ENCODE measurements at places on chromosomes 6 and 20.

GRCh38 chr6:39568896-39569295 lies 156.3 kb downstream of the KIF6 start:
- no peak for DNase-seq

DNA sequence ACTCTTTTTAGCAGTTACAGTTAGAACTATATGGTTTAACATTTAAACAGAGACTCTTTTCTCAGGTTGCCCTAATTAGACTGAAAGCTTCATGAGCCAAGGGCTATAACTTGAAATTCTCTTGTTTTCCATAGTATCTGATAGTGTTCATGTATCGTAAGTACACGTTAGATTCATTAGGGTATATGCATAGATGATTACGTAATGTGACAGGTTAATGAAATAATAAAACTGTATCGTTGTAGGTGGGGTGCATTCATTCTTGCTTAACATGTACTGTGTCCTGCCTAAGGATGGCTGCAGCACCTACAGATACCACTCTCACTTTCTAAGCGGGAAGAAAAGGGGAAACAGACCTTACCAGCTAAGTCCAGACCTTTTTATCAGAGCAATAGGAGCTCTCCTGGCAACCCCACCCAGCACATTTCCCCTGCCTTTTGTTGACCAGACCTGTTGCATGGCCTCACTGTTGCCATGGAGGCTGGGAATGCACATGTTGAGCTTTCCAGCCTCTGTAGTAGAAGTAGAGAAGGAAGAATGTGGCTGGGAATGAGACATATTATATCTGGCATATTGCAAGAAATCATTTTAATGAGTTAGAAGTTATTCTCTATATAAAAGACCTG lies 83.0 kb downstream of the MAP3K4 start:
- no peak for DNase-seq

DNA sequence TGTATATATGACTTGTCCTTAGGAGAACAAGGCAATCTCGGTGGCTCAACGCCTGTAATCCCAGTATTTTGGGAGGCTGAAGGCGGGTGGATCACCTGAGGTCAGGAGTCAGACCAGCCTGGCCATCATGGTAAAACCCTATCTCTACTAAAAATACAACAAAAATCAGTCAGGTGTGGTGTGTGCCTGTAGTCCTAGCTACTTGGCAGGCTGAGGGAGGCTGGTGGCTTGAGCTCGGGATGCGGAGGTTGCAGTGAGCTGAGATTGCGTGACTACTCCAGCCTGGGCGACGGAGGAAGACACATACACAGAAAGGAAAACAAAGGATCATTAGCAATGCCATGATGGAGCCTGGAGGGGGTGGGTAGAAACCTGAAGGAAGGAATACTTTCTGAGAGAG lies 166.6 kb upstream of the RREB1 start:
- DNase-seq = no peak

- DNase-seq = no peak
These were observed 30.0 kb upstream of the RALY start for GRCh38 chr20:33963751-33964150.

DNA sequence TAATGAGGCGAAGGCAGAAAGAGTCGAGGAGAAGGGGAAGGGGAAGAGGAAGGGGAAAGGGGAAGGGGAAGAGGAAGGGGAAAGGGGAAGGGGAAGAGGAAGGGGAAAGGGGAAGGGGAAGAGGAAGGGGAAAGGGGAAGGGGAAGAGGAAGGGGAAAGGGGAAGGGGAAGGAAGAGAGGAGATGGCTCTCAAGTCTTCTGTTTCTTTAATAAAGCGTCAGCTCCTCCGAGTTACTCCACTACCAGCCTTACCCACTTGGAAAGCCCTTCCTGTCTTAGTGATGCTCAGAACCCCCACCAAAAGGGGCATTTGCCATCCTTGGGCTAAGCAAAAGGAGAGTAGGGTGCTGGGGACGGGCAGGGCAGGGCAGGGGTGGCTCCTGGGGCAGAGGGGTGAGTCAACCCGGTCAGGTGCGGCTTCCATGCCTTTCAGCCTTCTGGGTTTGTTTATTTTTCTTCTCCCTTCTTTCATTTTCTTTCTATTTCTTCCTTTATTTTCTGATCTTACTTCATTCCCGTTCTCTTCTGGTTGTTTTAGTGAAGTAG lies 476 bp upstream of the CLIC5 start:
- DNase-seq = no peak

DNA sequence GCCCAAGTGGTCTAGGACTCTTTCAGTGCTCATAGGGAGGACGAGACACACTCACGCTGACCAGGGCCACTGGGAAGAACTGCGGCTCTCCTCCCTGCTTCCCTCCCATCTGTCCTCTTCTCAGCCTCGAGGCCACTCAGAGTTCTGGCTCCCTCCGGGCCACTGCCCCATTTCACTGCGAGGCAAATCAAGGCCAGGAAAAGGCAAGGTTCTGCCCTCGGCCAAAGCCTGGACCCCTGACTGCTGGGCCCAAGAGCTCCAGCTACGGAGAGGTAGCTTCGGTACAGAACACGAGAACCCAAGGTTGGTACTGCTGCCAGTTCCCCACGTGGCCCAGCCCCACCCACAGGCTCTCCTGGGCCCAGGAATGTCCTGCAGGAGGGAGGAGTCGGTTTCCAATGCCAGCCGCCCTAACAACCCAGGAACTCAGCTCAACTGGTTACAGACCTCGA lies 14.7 kb downstream of the PI16 start:
- DNase-seq = no peak

GRCh38 chr6:114430534-114431124 lies 87.8 kb upstream of the HS3ST5 start:
- no peak for DNase-seq

DNA sequence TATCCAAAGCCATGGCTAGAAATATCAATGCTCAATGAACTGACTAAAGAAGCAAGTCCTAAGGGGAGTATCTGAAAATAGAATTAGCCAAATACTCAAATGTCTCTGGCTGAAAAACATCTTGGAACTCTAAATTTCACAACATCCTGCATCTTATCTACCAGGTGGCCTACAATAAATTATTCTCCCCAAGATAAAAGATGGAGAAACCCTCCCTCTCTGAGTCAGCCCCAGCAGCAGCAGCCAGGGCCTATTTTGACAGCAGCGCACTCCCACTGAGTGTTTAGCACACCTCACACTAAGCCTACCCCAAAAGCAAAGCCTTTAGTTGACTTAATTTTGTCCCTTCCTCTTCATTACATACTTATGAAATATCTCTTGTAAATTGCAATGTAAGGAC lies 5.9 kb downstream of the CALHM6 start:
- no peak for DNase-seq

DNA sequence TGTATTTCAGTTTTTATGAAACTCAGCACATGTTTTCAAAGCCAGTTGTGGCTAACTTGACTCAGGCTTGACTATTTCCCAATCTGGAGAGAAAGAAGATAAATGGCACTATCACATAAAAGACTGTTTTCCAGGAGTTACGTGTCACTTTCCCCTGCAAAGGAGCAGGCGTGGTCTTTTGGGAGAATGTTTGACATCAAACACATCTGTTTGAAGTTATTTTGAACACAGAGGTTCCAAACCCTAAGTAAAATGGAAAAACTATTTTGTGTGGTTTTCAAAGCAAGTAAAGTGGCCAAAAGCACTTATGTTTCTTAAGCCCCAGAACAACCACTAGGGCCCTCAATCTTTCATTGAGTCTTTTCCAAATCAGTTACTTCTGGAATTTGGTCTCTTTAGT lies 89.7 kb downstream of the FOXF2 start:
- DNase-seq = no peak

DNA sequence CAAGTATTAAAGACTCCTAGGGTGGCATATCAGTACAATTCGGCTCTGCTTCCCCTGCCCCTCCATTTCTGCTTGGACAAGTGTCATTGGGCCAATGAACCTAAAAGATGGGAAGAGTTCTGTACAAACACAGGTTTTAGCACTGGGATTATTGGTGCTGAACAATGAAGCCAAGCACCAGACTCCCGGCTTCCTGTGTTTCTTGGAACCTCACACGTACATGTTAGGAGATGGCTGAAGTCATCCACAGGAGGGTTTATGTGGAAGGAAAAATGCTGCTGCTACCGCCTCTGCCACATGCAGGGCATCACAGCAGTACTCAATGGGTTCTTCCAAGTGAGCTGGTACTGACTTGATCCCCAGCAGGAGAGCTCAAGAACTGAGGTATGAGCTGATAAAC lies 49.7 kb downstream of the TNFRSF21 start:
- no peak for DNase-seq

GRCh38 chr6:148239215-148239614 lies 103.4 kb upstream of the SASH1 start:
- DNase-seq = no peak

DNA sequence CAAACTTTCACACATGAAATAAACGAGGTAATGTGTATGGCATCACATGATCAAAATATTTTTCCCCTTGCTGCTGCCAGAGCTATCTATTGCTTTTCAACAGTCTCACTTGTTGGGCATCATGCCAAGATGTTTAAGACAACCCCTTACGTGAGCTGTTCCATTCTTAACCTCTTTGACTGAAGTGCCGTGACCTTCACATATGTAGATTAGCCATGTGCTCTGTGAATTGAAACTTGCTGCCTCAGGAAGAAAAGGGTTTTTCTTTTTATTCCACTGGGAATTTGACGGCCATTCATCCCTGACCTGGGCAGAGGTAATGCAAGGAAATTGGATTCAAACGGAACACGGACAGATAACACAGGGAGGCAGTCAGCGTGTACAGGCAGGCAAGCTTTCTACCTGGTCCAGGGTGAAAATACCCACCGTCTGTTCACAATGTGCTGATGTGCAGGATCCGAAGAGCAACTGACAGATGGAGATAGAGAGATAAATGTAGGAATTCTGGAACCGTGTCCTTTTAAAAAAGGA lies 14.2 kb downstream of the ARID1B start:
- no peak for DNase-seq

DNA sequence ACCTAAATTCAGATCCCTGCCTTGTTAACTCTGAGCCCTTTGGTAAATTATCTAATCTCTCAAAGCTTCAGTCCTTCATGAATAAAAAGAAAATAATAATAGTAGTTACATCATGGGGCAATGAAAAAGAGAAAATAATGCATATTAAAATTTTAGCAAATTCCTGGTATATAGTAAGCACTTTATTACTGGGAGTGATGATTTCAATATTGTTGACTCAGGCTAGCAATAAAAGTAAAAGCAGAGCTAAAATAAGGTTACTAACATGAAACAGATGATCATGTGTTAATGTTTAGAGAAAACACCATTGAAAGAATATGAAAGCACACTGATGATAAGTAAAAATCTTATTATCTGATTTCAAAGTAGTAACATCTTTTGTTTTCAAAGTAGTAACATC lies 13.6 kb downstream of the GINS1 start:
- DNase-seq = no peak

DNA sequence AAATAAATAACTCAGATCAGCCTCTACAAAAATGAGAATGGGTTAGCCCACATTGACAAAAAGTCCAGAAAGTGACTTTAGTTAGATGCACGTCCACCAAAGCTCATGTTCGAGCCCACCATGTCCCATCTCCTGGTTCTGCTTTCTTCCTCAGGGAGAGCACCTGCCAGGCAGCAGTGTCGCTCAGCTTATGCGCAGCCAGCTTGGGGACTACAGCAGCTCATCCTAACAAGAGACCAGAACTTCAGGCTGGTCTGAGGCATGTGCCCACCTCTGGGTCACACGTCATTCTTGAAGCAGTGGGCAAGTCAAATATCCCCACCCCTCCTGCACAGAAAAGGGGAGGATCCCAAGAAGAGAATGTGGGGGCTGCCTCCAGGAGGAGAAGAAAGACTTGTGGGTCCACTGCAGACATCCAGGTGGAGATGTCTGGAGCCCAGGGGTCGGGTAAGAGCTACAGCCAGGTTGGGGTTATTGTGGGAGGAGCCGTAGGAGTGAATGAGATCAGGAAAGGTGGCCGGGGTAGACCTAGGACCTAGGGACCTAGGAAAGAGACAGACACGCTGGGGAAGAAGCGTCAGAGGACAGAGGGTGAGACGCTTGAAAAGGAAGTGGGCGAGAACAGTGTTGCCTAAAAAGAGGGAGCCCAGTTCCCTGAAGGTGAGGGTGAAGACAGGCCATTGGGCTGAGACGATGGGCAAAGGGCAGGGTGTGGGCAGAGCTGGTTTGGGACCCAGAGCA lies 52.5 kb downstream of the SSR1 start:
- DNase-seq = no peak

- DNase-seq = no peak
These were observed 611.9 kb upstream of the MAN1A1 start for GRCh38 chr6:119961450-119961849.

GRCh38 chr6:12280902-12281301 lies 9.3 kb upstream of the EDN1 start:
- DNase-seq = no peak

- no peak for DNase-seq
These were observed 9.7 kb downstream of the HECA start for GRCh38 chr6:139144490-139145085.

DNA sequence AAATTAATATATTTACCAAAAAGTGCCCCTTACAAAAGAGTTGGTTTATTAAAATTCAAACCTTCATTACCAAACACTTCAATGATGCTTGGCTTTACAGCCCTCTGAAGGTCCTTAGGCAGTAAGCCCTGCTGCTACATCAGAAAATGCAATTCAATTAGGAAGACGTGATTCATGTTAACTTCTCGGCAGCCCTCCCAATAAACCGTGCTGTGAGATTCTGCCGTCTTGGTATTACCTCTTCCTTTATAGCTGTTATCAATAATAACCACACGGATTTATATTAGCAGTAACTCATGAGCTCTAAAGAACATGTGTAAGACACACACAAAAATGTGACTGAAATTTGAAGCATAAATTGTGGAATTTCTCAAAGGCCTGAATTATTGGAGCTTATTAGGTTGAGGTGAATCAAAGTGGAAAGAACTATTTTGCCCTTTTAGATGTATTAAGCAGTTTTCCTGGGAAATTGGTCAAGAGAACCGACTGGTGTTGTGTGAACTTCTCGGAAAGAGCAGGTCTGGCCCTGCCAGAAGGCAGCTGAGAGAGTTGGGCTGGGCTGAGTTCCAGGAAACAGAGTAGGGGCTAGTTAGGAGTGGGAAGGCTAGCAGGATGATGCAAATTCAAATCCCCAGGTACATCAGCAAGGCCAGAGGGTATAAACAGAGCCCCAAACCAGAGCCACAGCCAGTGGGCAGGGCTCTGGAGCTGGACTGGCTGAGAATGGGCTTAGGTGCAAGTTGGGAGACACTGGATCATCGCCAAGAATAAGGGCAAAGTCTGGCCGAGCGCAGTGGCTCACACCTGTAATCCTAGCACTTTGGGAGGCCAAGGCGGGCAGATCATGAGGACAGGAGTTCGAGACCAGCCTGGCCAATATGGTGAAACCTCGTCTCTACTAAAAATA lies 33.1 kb downstream of the FGD2 start:
- no peak for DNase-seq

DNA sequence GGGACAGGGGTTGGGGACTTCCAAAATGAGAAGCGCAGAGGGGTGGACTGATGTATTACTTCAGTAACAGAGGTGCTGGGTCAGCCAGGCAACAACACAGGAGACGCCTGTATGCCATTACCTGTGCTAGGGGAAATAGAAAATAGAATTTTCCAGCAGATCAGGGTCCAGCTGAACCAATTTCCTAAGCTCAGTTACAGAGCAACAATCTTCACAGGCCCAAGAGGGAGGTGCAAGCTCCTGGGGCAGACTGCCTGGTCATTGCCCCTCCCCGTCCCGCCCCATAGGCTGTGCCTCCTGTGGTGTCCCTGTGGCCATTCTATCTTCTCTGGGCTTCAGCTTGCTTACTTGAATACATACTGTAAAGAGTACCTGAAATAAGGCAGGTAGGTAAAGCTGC lies 3.7 kb downstream of the KCNK5 start:
- no peak for DNase-seq

GRCh38 chr20:40293740-40294139 lies 395.3 kb downstream of the MAFB start:
- no peak for DNase-seq
